ENCODE measurements at places on chromosomes 2 and 18. TPM values are rescaled to one million over a fixed set of nuclear protein-coding genes. Genes with fewer than 3 reads are reported as not detected.

DNA sequence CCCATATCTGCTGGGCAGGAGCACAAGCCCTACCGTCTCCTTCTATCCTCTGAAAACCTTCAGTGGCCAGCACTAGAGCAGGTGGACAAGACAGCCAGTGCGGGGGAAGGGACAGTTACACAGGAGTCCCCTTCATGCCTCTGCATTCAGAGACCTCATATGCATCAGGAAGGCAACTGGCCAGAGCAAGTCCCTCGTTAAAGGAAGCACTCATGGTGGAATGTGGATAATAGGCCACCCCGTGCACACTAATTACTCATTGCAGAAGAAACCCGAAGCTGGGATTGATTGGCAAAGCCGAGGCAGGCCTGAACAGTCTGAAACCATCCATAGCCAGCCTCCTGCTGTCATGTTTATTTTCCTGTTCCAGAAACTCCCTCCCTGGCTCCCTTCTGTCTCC is 11.2 kb downstream of the KIAA2012 start:
- H3K27me3 ChIP-seq: peaks cover 3% of the 10 kb centered on the region
- H3K4me1 ChIP-seq: no peaks in the 10 kb centered on the region
- H3K4me3 ChIP-seq: no peak overlapping the region
- no peak for DNase-seq
- H3K36me3 ChIP-seq: no peaks in the 10 kb centered on the region

- H3K4me1 ChIP-seq: peaks cover 24% of the 10 kb centered on the region
- no peak overlapping the region for H3K27ac ChIP-seq
- no peak for DNase-seq
- H3K27me3 ChIP-seq: no peaks in the 10 kb centered on the region
These were observed 44.0 kb downstream of the METTL8 start for GRCh38 chr2:171389780-171390179.

DNA sequence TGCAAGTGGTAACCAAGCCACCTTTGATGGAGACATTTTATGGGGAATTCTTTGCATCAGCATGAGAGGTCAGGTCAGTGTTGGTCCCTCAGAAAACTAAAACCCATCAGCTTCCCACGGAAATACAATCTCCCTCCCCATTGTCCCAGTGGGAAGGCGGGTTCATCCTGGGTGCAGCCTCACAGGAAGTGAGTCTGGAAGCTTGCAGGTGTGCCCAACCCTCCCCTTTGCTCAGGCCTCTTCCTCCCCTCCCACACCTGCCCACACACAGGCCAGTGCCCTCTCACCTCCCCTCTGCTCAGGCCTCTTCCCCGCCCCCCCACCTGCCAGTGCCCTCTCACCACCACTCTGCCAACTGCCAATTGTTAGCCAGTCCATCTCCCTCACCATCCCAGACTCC is 166.8 kb upstream of the RAB6C start:
- H3K4me1 ChIP-seq: no peaks in the 10 kb centered on the region
- no peak overlapping the region for H3K27ac ChIP-seq
- no peaks in the 10 kb centered on the region for H3K36me3 ChIP-seq
- DNase-seq: no peak

GRCh38 chr2:140257692-140258300 is 1477.6 kb upstream of the NXPH2 start:
- H3K4me1 ChIP-seq: no peaks in the 10 kb centered on the region
- no peaks in the 10 kb centered on the region for H3K27me3 ChIP-seq
- no peak overlapping the region for H3K4me3 ChIP-seq
- no peak overlapping the region for H3K27ac ChIP-seq

GRCh38 chr18:56952026-56952425 is 194.9 kb upstream of the BOD1L2 start:
- no peaks in the 10 kb centered on the region for H3K27me3 ChIP-seq
- H3K4me3 ChIP-seq: no peak overlapping the region
- H3K4me1 ChIP-seq: no peaks in the 10 kb centered on the region

DNA sequence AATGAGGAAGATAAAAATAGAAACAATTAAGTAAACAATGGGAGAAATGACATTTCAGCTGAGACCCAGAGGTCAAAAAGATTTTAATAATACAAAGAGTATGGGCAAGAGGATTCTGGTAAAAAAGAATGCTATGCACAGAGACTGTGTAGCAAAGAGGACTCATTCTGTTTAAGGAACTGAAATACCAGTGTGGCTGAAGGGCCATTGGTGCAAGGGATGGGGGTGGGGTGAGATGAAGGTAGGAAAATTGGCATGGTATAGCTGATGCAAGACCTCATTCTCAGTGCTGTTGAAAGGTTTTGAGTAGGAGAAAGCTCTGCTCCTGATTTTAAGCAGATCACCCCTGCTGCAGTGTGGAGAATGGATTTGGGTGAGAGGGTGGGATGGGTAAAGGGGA is 10.8 kb downstream of the GALNT1 start:
- peaks cover 20% of the 10 kb centered on the region for H3K4me1 ChIP-seq
- no peak overlapping the region for H3K4me3 ChIP-seq
- no peaks in the 10 kb centered on the region for H3K27me3 ChIP-seq
- DNase-seq: peak; percentile 18

DNA sequence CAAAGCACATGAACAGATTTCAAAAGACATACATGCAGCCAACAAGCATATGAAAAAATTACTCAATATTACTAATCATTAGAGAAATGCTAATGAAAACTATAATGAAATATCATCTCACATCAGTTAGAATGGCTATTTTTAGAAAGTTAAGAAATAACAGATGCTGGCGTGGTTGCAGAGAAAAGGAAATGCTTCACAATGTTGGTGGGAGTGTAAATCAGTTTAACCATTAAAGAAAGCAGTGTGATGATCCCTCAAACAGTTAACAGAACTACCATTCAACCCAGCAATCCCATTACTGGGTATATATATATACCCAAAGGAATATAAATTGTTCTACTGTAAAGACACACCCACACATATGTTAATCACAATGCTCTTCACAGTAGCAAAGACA is 117.7 kb upstream of the SETBP1 start:
- no peak overlapping the region for H3K27ac ChIP-seq
- DNase-seq: no peak
- H3K4me3 ChIP-seq: no peak overlapping the region
- no peaks in the 10 kb centered on the region for H3K36me3 ChIP-seq

GRCh38 chr2:232420463-232421188 is 14.0 kb downstream of the ALPG start:
- no peak overlapping the region for H3K27ac ChIP-seq
- H3K27me3 ChIP-seq: peaks cover 33% of the 10 kb centered on the region
- DNase-seq: peak; percentile 45
- H3K36me3 ChIP-seq: no peaks in the 10 kb centered on the region

FOSL2 gene
- total RNA-seq: 182 TPM

KLHL41 gene
- 0.55 TPM for total RNA-seq

CELF4 gene
- not detected for total RNA-seq

SCN7A gene
- total RNA-seq: not detected
